ENCODE measurements at places on chromosomes 16 and 17.

GRCh38 chr17:32689348-32689747 is 187.6 kb downstream of the MYO1D start:
- DNase-seq = no peak

DNA sequence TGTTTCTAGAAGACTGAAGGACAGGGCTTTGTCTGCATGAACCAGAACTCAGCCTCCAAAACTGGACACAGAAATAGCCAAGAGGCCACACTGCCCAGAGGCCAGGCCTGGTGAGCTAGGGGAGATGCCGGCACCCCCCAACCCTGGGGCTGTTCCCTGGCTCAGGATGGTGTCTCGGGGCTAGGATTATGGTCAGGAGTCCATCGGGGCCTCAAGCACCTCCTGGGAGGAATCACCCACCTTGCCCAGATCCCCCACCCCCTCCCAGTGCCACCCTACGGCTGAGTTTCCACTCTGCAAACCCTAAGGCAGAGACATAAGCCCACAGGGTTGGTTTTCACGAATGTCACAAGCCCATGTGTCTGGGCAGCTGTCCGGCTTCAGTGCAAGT is 37.2 kb downstream of the SLC7A5 start:
- DNase-seq = no peak

DNA sequence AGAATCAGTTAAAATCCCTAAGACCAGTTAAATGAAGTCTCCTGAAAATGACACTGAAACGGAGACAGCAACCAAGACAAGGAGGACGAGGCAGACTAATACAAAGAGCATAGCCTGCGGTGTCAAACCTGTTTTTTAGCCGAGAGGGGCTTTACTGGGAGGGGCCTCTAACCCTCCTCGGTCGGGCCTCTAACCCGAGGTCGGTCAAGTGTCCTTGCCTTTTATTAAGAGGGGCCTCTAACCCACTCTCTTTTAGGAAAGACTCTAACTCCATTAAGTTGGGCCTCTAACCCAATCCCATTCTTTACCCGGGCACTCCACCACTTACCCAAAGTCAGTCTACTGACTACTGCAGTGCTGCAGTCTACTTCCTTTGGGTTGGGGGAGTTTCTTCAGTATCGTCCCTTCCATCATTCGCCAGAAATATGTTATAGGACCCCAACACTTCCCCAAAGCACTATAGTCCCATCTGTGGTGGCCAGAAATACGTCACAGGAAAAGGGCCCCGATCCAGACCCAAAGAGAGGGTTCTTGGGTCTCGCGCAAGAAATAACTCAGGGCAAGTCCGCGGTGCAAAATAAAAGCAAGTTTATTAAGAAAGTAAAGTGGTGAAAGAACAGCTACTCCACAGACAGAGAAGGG is 39.2 kb upstream of the ARL4D start:
- no peak for DNase-seq

GRCh38 chr16:59849716-59850115 is 1115.6 kb upstream of the GOT2 start:
- no peak for DNase-seq

GRCh38 chr17:17220529-17220928 is 14.4 kb upstream of the PLD6 start:
- DNase-seq = peak; percentile 13

GRCh38 chr17:55005520-55005919 is 37.0 kb downstream of the STXBP4 start:
- no peak for DNase-seq

GRCh38 chr16:46582313-46582712 is 38.9 kb downstream of the SHCBP1 start:
- DNase-seq = no peak

- peak; percentile 71 for DNase-seq
These were observed 23.2 kb upstream of the NTN1 start for GRCh38 chr17:8997994-8998628.

DNA sequence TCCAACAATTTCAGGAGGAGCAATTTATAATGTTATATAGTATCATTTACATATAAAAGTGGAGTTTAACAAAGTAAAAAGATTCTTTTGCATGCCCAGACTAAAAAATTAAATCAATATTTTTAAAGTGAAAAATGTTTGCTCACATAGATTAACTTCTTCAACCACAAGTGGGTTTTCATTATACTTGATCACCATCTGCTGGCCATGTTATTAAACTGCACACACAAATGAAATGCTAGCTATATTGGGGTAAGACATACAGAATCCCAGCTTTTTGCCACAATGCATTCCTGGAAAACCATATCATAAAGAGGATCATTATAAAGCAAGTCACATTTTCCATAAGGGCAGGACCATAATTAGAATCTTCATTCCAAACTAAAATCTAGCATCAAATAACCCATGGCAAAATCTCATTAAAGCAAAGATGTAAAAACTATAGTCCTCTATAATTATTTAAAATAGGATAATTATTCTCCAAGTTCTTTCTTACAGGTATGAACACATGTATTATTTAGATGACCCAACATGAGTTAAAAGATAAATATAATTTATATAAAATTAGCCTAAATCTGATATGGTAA is 26.3 kb downstream of the CEP112 start:
- no peak for DNase-seq

DNA sequence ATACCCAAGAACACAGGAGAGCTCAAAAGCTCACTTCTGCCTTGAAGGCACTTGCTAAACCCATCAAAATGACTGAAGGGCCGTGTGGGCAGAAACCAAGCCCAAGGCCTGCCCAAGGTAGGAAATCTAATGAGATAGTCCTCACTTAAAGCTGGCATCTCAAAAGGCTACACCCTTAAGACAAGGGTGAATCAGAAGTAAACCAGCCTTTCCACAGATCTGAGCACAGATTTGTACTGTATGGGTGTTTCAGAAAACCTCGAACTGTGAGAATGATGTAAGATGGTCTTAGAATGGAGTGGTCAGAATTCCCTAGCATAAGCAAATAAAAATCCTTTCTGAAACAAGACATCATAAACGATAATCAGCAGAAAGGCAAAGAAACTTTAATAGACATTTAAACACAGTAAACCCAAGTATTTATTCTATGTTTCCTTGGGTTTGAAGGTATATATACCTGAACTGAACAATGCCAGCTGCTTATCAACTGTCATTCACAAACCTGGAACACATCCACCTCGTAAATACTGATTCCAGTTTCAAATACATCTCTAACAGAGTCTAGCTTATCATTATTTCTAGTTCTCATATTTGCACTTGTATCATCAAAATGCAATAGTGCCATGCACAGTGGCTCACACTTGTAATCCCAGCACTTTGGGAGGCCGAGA is 37.8 kb downstream of the GLG1 start:
- no peak for DNase-seq

- DNase-seq = peak; percentile 84
These were observed 26.9 kb downstream of the CD300A start for GRCh38 chr17:74493331-74493833.

- peak; percentile 76 for DNase-seq
These were observed 15.6 kb upstream of the TMEM98 start for GRCh38 chr17:32912218-32912897.

DNA sequence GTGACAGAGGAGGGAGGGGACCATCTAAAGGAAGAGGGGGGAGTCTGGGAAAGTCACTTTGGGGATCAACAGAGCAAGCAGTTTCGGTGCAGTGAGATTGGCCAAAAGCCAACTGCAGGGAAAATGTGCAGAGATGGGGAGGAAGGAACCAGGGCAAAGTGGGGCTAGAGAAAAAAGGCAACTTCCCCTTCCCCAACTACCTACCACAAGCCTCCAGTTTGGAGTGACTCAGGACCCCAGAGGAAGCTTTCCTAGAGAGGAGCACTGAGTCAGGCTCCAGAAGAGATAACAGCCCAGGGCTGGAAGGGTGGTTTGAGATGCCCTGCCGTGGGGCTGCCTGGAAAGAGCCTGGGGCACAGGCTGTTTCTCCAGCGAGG is 6.9 kb upstream of the CD300LD start:
- DNase-seq = no peak

DNA sequence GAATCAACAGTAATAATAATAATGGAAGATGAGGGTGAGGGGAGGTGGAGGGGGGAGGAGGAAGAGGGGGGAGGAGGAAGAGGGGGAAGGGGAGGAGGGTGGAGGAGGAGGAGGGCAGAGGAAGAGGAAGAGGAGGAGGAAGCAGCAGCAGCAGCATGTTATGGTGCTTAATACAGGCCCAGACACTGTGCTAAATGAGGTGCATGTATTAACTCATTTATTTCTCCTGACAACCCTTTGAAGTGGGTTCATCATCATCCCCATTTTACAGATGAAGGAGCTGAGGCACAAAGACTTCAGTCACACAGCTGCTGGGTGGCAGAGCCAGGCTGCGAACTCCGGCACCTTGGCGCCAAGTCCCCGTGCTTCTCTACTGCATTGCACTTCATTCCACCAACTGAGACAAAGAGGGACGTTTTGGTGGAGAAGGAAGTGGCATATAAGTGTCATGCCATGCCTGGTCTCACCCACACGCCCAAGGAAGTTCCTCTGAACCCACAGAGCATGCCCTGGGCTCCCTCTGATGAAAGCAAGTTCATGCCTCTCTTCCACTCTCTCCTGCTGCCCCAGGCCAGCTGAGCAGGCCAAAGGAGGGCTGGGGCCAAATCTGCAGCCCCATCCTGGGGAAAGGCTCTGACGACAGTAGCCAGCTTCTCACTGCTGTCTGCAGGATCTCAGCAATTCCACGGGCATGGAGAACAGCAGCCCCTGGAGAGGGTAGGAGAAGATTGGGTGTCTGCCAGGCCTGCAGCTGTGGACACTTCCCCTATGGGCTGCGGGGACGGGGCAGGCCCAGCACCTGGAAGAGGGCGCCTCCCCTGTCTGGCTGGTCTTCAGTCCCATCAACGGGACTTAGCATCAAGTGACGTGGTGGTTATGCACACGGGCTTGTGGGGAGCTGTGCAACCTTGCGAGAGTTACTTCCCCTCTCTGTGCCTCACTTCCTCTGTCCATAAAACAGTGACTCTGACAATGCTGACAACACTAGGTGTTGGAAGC is 21.8 kb downstream of the XYLT1 start:
- peak; percentile 67 for DNase-seq

GRCh38 chr17:14303343-14304221 is 2.7 kb downstream of the HS3ST3B1 start:
- no peak for DNase-seq

GRCh38 chr16:74051-74746 is 1.8 kb upstream of the RHBDF1 start:
- no peak for DNase-seq

GRCh38 chr16:924806-925205 is 46.0 kb downstream of the LMF1 start:
- DNase-seq = no peak

DNA sequence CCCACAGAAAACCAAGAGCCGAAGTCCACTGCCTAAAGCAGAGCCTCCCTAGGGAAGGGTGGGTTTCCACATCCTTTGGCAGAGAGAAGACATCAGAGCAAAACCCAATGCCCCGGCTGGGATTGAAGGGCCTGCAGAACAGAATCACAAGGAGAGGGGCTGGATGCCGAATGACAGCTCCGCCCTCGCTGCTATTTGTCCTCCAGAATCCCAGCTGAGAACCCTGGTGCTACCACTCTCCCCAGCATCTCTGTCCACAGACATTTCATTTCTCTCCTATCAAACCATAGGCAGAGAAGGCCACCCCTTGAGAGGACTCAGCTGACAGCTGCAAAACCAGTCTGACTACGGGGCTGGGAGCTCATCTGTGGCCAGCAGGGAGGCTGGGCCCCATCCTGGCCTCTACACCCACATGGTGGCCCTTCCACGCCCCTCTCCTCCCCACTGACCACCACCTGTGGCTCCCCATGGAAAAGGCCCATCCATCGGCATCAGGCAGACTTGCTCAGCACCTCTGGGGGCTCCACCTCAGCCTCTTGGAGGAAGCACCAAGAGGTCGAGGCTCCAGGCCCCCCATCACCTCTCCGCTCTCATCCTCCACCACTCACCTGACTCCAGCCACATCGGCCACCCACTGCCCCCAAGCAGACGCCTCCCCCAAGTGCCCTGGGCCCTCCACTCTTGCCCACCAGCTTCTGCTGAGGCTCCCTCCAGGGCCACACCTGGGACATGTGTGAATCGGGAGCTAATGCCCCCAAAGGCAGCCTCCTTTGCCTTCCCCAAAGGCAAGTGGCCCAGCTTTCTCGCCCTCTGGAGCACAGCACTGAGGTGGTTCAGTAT is 288.5 kb downstream of the C16orf95 start:
- no peak for DNase-seq

GRCh38 chr17:40058186-40058784 is 4.1 kb upstream of the MED24 start:
- DNase-seq = no peak

GRCh38 chr17:47959825-47960655 is 2.4 kb upstream of the PRR15L start:
- DNase-seq = peak; percentile 72

- no peak for DNase-seq
These were observed 683.1 kb upstream of the SALL1 start for GRCh38 chr16:51834133-51834532.

DNA sequence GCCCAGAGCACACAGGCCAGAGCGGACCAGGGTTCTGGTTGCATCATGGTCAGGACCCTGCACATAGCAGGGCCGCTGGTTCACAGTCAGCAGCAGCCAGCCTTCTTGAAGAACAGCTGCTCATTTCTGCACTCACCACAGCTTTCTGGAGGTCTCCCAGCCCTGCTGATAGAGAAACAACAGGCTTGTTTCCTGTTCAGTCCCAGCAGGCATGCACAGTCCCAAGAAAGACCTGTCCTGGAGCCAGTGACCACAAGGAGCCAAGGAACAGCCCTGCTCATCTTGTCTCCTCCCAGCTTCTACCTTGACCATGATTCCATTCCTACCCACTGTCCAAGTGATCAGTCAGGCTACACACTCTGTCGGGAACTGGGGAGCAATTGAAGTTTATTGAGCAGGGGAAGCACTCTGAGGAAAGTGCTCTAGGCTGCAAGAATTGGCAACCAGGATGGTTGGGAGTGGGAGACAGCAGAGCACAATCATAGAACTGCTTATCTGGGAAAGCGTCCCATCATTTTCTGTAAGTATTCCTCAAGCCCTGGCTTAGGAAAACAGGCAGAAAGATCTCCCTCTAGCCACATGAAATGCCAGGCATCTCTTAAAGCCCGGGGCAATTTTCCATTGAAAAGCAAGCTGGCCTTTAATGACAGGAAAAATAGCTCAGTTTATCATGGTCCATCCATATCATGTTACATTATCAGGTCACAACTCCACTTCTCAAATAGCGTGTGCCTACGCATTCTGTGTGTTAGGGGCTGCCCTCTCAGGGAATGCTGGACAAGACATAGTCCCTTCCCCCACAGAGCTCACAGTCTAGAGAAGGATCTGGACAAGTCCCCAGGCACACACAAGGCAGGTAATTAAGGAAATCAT is 155.4 kb upstream of the FOXF1 start:
- no peak for DNase-seq

DNA sequence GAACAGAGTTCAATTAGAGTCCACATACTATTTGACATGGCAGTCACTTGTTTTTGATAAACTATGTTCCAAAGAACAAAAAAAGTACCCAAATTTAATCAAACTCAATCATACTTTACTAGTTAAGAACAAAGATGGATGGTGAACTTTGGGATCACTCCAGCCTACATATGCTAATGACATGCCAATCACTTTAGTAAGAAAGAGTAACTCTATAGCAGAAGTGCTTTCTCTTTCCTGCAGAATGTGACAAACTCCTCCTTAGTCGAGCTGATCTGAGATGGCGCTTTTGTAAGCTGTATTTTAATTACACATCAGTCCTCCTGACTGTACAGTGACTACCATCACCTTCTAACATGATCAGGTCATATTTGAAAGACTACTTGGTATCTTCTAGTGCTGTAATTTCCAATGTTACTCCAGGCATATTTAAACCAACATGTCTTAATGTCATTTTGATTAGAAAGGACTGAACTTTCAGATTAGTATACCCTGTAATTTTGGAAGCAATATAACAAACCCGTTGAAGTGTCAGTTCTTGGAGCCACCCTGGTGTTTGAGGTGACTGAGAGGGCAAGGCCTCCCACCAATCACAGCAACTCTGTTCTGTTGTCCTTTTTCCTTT is 4.1 kb downstream of the NETO2 start:
- no peak for DNase-seq

All from pancreas (tissue), 10 donors.